EL (cell line): ENCODE measurements at places on chromosomes 11 and 22.

- no peak for DNase-seq
These were observed 215.5 kb downstream of the TTC28 start for GRCh38 chr22:28464127-28464526.

GRCh38 chr22:22940961-22941605 lies 53.5 kb downstream of the IGLL5 start:
- no peak for DNase-seq

GRCh38 chr11:134905517-134905916 lies 493.5 kb upstream of the B3GAT1 start:
- no peak for DNase-seq

- DNase-seq = no peak
These were observed 47.7 kb upstream of the SYT7 start for GRCh38 chr11:61628662-61628970.

DNA sequence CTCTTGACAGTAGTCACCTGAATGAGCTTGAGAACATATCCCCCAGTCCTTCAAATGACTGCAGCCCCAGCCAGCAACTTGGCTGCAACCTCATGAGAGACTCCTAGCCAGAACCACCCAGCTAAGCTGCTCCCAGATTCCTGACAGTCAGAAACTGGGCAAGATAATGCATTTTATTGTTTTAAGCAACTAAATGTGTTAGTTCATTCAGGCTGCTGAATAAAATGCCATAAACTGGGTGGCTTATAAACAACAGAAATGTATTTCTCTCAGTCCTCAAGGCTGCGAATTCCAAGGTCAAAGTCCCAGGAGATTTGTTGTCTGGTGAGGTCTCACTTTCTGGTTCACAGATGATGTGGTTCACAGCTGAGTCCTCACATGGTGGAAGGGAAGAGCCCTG lies 5.8 kb upstream of the PAMR1 start:
- DNase-seq = no peak

DNA sequence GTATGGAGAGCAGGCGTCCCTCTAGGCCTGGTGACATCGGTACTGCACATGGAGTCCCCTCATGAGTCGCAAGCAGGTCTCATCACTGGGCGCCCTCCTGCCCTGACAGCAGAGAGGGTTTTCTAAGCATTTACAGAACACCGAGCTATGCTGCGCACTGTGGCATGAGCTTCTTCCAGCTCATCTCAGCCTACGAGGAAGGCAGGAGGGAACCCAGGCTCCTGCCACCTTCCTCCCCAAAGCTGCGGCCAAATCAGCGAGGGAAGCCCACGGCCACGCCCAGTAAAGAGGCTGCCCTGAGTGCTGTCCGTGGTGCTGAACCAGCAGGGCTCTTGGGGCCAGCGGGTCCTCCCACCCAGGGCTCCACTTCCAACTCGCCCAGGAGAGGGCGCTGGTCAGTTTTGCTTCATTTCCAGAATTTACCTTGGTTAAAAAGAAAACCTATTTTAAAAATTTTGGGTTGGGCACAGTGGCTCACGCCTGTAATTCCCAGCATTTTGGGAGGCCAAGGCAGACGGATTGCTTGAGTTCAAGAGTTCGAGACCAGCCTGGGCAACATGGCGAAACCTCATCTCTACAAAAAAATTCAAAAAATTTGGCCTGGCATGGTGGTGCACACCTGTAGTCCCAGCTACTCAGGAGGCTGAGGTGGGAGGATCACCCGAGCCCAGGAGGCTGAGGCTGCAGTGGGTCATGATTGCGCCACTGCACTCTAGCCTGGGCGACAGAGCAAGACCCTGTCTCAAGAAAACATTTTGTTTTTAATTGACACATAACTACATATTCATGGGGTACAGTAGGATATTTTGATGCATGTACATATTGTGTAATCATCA lies 34.2 kb downstream of the PHF21B start:
- DNase-seq = peak; percentile 76

DNA sequence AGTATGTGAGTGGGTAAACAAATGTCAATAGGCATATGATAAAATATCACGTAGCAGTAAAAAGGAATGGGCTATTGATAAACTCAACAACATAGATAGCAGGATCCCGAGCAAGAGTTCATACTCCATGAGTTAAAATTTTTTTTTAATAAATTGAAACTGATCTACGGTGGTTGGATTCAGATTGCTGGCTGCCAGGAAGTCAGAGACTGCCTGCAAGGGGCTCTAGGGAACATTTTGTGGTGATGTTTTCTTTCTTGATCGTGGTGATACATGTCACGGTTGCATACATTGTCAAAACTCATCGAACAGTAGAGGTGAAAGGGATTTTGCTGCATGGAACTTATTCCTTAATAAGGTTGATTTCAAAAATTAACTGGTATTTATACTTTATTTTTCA lies 62.6 kb upstream of the WNT7B start:
- DNase-seq = no peak

DNA sequence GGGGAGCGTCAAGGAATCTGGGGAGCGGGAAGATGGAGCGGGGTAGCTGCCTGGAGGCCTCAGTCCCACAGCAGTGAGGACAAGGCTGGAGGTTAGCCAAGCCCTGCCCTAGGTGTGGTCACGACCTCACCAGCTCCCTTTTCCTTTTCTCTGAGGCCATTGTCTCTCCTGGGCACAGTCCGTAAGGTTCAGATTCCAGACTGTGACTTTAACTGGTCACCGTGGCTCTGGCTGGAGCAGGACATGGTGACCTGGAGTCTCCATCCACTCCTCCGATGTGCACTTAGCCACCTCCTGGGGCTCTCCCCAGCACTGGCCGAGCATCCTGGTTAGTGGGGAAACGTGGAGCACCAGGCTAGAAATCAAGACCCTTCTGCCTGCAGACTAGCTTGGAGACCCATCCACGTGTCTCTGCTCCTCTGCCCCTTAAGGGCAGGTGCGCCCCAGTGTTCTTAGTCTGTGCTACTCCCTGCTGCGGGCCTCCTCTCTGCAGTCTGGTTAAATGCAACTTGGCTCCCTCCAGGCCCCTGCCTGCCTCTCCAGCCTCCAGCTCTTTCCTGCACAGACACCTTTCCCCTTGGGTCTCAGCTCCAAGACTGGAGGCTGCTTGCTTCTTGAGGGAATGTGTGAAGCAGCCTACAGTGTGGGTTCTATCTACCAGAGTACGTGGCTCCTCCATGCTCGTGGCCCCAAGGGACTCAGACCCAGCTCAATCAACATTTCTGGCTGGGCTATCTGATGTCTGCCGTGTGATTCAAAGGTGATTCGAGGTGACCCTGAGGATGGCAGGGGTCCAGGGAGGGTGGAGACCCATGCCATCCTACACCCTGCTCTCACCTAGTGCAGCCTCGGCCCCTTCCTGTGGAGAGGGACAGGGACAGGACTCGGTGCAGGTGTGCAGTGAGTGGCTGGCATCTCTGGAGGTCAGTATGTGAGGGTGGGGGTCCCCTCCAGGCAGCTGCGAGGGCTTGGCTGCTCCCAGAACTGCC lies 5.2 kb downstream of the SLC25A1 start:
- no peak for DNase-seq

DNA sequence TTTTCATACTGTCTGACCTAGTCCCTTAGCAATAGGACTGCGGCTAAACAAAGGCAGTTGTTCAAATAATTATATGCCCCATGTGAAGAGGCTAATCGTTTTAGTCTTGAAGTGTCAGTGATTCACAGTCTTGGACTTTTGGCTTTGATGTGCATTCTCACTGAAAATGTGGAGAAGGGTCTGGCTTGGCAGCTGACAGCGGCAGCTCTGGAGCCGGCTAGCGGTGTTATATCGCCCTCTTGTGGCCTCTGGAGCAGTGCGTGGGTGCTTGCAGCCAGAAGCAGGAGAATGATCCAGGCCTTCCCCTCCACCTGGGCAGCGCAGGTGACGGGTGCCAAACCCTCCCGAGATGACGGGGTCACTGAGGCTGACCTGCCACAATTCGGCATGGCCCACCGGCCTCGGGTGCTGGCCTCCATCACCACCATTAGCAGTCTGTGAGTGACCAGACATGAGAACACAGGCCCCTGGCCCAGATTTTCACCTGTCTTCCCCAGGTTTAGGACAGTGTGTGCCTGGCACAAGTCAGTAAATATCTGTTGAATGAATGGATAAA lies 90.3 kb upstream of the PITPNB start:
- peak; percentile 81 for DNase-seq

DNA sequence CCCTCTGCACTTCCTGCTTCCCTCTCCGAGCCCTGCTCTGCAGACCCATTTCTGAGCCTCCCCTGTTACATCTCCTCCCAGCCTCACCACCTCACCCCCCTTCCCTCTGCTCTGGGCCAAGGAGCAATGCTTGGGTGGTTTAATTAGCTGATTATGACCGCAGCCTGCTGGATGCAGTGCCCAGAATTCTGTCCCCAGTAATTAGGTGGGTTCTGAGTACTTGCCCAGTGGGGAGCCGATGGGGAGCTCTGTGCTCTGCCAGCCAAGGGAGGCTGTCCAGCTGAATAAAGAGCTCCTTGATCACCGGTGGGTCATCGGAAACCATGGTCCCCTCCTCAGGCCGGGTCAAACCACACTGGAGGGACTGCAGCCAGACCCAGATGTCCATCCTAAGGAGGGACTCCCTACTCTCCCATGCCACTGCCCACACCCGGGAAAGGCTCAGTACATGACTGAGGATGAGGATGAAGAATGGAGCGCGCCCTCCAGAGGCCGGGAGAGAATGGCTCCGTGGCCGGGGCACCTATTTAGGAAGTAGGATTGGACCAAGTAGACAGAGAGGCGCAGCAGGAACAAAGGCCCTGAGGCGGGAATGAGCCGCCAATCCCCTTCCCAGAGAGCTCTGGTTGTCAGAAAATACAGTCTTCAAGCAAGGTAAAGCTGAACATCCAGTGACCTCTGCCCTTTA lies 9.1 kb downstream of the ARRB1 start:
- no peak for DNase-seq

DNA sequence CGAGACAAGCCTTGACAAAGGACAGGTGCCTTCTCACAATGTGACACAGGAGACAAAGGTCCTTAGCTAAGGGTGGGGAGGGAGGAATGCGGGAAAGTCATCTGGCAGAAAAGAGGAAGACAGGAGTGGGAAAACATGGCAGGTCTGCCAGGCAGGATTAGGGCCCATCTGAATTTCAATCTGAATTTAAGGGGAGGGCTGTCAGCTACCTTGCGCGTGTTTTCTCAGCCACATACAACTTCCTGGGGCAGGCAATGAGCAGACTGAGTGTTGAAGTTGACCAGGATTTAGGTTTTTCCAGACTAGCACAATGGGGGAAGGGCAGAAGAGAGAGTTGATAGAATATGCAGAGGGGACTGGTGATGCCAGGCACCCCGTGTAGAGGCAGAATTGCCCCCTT lies 66.7 kb upstream of the LARGE1 start:
- no peak for DNase-seq

DNA sequence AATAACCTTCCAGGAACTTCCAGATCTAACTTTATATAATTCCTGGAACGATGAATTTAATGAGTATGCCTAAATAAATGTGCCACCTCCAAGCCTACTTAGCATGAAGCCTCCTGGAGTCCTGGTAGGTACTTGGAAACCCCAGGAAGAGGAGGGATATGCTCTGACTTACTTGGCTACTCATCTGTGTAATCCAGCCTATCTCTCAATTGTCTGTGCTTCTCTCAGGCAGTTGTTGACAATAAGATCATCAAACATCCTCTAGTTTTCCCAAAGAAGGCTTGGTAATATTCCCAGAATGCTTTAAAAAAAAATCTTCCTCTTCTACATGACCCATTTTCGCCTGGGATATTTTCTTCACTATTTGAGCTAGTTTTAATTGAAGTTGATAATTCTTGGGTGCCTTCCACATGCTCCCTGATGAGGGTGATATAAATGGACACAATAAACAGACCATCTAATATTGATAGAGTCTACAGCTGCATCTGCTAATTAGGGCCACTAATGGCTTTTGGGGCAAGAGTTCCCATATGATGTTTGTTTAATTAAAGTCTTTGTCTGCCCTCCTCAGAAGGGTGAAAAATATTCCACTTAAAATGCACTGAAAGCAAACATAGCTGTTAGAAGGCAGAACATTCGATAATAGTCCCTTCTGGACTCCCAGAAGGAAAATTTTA lies 75.5 kb upstream of the RAB38 start:
- DNase-seq = no peak

DNA sequence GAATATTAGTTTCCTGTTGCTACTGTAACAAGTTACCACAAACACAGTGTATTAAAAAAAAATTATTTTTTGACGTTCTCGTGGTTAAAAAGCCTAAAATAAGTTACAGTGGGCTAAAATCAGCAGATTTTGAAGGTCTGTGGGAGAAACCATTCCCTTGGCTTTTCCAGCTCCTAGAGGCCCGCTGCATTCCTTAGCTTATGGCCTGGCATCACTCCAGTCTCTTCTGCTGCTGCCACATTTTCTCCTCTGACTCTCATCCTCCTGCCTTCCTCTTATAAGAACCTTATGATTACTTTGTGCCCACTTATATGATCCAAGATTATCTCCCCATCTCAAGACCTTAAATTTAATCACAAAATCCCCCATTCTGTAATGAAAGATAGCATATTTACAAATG lies 392.7 kb downstream of the GUCY1A2 start:
- DNase-seq = peak; percentile 23

- DNase-seq = peak; percentile 43
These were observed 1.0 kb upstream of the ZNF143 start for GRCh38 chr11:9459667-9460321.

GRCh38 chr11:129239207-129239606 lies 47.1 kb upstream of the ARHGAP32 start:
- DNase-seq = no peak
